ENCODE measurements at places on chromosomes 7 and 10.
A peak's percentile ranks its signal among the peaks of the same experiment; 100 is the strongest.

- no peak for DNase-seq
Measured at GRCh38 chr7:35909870-35910357, 109.1 kb downstream of the SEPTIN7 start.

DNA sequence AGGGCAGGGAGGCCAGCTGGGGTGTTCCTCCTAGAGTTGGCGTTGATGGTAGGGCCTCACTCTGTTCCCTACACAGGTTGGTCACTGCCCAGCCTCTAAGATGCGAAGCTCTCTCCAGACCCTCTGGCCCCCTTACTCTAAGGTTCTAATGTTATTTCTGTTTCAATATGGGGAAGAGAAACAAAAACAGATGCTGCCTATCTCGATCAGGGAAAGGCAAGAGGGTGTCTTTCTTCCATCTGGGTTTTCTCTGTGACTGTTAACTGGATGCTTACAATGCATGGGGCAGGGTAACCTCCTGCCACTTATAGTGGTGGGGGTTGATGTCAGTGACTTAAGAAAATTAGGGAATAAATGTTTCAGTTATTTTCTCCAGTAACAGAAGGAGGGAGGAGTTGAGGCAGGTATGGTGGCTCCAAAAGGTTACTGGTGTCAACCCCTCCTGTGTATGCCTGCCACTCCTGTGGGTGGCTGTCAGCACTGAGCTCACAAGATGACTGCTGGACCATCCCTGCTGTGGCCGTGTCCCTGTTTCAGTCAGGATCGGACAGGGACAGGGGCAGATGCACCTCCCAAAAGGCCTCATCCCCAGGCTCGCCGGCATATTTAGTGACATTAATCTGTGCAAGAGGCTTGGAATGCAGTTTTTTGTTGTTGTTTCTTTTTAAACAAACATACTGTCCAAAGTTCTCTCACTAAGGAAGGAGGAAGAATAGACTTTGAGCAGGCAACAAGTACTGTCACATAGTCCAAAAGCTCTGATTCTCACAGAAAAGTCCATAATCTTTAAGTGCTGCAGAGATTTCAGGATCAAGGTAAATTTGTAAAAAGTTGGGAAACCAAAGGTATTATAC lies 39.6 kb upstream of the SYPL1 start:
- DNase-seq, result no peak

GRCh38 chr7:114711241-114711640 lies 210.7 kb upstream of the MDFIC start:
- DNase-seq, result no peak

- DNase-seq, result no peak
Measured at GRCh38 chr10:48613016-48613415, 8.1 kb upstream of the ARHGAP22 start.

- no peak for DNase-seq
Measured at GRCh38 chr10:73872190-73872710, 2.1 kb downstream of the CAMK2G start.

DNA sequence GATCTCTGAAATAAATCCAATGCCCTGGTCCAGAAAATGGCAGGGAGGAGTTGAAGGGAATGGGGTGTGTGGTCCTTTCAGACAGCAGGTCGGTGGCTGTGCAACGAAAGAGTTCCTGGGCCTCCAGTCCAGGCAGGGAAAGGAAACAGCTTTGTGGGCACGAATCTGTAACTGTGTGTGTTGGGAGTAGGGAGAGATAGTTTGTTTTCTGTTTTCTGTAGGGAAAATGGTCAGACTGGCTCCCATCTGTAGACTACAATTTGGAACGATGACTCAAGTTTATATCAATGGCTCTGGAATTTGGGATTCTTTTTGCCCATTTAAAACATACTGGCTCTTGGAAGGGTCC lies 2.6 kb upstream of the HOXA9 start:
- no peak for DNase-seq

- DNase-seq, result no peak
Measured at GRCh38 chr10:113096128-113096996, 146.3 kb downstream of the TCF7L2 start.

- no peak for DNase-seq
Measured at GRCh38 chr7:42611289-42611928, 300.5 kb downstream of the C7orf25 start.

GRCh38 chr7:28509251-28510025 lies 97.1 kb downstream of the CREB5 start:
- no peak for DNase-seq

DNA sequence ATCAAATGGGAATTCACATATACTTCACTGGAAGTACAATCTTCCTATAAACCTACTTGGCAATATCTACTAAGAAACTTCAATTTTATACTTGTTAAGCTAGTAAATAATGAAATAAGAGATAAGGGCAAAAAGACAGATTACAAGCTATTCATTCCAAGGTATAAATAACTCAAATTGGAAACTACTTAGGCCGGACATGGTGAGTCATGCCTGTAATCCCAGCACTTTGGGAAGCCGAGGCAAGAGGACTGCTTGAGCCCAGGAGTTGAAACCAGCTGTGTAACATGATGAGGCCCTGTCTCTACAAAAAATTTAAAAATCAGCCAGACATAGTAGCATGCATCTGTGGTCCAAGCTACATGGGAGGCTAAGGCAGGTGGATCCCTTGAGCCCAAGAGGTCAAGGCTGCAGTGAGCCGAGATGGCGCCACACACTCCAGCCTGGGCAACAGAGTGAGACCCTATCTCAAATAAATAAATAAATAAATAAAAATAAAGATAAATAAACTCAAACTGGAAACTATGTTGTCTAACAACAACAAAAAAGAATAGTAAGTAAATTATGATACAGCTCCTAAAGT lies 37.6 kb downstream of the ARHGAP21 start:
- no peak for DNase-seq

DNA sequence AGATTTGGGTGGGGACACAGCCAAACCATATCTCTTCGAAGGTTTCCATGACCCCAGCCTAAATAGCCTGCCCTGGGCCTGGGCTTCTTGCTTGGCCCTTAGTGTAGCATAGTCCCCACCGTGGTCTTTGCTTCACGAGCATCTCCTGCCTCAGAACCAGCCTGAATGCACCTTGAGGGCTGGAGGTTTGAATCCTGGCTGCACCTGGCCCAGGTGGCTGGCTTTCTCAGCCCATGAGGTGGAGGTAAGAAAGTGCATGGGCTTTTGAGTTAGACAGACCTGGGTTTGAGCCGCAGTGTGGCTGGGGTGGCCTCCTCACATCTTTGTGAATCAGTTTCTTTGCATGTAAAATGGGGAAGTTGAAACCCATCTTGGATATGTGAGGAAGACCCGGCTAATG lies 24.2 kb upstream of the PCBD1 start:
- no peak for DNase-seq

GRCh38 chr7:37491919-37492694 lies 43.4 kb upstream of the ELMO1 start:
- no peak for DNase-seq

DNA sequence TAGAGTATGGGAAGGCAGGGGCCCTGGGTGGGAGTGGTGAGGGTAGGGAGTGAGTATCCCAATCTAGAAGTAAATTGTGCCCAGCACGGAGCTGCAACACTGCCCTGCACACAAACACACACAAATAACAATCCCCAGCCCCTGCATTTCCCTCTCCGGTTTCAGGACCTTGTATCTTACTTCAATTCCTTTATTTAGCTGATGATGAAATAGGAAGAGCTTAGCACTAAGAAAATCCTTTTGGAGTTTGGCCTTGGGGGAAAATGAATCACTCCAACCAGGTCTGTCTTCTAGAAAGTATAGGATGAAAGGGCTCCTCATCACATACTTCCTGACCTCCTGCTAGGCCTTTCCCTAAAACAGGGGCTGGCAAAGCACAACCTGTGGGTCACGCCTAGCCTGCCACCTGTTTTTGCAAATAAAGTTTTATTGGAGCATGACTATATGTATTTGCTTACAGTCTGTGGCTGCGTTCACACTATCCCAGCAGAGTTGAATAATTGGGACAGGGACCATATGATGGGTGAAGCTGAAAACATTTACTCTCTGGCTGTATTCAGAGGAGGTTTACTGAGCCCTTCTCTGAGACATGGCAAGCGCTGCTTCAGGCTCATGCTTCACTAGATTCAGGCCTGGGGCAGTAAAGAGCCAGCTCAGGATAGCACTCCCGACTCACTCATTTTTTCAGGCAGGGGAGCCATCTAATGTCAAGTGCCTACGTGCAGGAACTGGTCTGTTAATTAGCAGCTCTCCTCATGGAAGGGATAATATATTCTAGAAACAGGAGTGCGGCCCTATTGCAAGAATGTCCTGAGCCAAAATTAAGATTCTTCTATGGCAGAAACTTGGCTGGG lies 111.0 kb downstream of the EGFR start:
- DNase-seq, result peak; percentile 29

DNA sequence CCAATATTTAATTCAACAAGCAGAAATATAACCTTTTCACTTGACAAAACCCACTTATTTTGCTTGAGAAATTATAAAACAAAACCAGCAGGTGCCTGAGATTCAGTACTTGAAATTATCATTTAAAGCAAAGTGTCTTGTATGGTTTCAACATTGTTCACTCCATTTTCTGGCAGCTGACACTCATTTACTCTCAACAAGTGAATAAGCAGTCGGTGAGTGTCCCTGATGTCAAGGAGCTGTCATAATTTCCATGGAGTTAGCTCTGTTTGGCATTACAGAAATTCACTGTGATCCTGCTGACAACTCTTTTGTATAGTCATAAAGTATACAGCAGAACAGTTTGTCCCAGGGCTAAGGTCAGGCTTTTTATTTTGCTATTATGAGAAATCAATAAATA lies 490.0 kb downstream of the CNTNAP2 start:
- DNase-seq, result no peak

DNA sequence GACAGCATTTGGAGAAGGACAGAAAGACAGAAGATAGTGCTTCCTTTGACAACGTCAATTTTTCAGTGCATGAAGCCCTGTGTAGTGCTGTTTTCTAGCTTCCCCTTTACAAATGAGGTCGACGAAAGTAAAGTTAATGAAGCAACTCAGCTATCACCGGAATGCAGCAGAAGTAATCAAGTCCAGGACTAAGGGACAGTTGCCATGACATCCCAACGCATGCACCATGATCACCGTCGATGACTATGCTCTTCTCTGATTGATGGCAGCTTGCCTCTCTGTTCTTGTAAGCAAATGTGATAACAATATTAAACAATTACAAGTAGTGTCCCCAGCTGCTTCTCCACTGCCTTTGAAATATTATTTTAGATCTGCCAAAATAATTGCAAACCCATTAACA lies 205.8 kb downstream of the FRMD4A start:
- no peak for DNase-seq

GRCh38 chr10:114893251-114893650 lies 44.7 kb upstream of the TRUB1 start:
- no peak for DNase-seq
